ENCODE measurements at places on chromosomes 13 and 19.

DNA sequence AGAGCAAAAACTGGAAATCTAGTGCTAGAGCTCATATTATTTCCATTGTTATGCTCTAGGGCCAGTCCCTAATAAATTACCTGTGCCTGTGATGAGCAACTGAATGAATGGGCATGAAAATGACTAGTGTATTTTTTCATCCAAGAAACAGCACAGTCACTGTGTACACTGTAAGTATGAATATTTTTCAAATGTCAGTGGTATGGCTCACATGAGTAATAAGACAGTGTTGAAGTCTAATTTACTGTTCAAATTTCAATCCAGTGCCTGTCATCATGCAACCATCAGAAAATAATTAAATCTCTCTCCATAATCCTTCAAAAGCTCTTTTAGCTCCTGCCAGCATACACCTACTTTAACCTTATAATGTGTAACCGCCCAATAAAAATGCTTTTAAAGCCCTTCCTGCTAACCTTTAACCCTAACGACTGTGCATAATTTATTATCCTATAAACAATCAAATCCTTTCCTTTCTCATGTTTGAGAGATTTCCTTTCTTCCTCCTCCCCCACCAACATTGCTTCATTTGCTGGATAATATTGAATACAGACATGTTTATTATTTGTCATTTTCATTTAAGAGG is 378.3 kb downstream of the GPC5 start:
- no peak for DNase-seq

- no peak for DNase-seq
Measured at GRCh38 chr19:16591803-16592556, 19.8 kb upstream of the SLC35E1 start.

DNA sequence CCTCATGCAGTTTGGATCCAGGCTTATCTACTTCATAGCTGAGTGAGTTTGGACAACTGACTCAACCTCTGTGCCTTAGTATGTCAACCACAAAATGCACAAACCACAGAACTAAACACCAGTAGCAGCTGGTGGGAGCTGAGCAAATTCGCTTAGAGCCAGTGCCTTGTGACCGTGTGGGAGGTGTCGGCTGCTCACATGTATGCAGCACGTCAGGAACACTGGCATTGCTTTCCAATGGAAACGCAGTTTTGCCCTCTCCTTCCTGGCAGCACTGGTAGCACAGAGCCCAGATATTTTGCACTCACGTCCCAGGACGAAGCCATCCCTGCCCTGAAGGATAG is 8.3 kb upstream of the NTN5 start:
- no peak for DNase-seq

GRCh38 chr19:40805258-40805868 is 6.4 kb downstream of the EGLN2 start:
- no peak for DNase-seq

DNA sequence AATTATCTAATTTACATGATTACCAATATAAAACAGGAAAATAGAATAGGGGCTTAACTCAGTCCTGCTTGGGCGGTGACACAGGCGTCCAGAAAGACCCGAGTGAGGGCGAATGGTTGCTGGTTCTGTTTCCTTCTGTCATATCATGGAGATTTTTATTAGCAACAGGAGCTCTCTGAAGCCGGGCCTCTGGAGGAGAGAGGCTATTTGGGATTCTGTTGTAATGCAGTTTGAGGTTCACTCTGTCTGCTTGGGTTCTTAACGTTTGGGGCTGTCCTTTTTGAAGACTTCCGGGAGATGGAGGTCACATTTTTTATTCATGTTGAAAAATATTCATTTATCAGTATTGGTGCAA is 115.7 kb upstream of the ZNF536 start:
- no peak for DNase-seq

GRCh38 chr13:98858191-98858590 is 105.7 kb upstream of the SLC15A1 start:
- DNase-seq, result no peak

DNA sequence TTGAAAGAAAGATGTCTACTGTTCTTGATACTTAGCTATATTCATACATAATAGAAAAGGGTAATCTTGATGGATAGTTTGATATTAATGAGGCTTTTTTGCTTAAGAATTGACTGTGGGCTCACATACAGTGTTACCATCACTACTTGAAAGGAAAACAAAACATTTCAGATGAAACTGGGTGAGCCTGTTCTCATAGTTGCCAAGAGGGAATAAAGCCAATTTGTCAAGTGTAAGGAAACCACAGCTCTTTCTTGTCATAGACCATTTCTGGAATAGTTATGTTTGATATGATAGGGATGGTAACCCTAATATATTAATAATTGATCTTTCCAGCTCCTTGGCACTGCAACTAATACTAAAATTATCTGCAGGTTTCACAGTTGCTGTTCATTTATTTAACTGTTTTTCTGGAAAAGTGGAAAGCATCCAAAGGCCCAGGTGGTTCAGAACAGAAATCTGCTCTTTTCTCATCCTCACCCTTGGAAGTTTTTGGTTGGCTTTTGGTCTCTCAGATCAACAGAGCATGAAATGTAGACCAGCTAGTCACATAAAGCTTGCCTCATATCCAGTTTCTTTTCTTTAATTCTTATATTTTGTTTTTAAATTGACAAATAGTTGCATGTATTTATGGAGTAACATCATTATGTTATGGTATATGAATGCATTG is 43.2 kb downstream of the ARHGEF7 start:
- no peak for DNase-seq

GRCh38 chr19:52141203-52141602 is 1.5 kb upstream of the ZNF616 start:
- no peak for DNase-seq

- no peak for DNase-seq
Measured at GRCh38 chr19:6519289-6519688, 11.5 kb upstream of the TNFSF9 start.

GRCh38 chr13:77555246-77555645 is 19.7 kb downstream of the SCEL start:
- DNase-seq, result no peak

DNA sequence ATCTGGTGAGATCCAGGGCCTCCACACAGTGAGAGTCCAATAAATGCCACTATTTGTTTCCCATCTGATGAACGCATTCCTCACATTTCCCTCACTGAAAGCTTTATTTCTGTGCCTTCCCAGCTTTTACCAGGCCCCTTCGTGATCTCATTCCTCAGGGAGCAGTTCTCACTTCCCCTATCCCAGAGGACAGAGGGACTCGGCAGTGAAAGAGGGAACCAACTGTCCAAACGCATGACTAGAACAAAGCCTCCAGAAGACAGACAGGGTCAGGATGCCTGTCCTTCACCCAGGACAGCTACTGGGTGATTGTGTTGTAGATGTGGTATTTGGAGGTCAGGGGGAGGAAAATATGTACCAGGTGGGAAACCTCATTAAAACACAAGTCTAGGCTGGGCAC is 2.0 kb upstream of the ZBTB45 start:
- DNase-seq, result no peak

GRCh38 chr13:26673890-26674289 is 86.7 kb downstream of the GPR12 start:
- no peak for DNase-seq

DNA sequence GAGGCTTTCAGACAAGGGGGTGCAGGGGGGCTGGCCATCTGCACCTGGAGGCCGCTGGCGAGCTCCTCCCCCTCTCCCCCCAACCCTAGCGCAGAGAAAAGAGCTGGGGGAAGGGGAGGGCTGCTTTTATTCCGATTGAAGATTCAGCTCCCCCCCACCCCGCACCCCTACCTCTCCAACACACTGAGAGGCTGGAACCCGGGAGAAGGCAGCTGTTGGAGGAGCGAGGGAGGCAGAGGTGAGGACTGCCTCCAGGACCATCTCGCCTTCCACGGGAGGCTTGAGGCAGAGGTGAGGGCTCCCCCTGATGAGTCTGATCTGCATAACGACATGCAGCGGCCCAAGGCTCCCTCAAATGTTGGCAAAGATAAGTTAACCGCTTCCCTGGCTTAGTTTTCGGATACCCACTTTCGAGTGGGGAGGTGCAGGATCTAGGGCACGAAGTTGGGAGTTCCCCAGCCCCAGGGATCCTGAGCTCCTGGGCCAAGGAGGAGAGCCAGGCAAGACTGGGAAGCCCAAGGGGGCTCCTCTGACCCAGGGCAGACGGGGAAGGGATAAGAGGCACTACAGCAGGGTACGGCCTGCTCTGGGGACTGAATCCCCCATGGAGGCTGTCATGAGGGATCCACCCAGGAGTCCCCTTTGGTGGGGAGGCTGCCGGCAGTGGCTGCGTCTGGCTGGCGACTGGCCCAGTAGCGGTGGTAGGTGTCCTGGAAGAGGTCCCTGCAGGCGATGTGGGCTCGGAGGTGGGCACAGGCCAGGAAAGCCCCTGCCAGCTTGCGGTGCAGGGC is 1.2 kb upstream of the NUMBL start:
- DNase-seq, result no peak

GRCh38 chr19:12772323-12772722 is 3.0 kb downstream of the HOOK2 start:
- DNase-seq, result no peak

DNA sequence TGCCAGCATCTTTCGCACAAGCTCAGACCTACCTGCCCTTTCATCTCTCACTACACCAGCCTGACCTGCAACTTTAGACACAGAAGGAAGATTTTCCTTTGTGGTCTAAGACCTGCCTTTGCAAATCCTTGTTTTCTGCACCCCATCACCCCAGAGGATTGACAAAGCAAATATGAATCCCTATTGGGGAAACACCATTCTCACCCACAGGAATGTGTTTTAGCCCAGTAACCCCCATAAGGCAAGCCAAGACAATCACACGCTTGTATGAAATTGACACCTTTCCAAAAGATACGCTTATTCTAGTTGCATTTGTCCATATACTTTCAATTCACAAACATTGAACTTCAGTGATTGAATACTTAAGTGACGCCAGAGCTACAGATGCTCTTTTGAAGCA is 55.7 kb downstream of the SPATA13 start:
- no peak for DNase-seq

DNA sequence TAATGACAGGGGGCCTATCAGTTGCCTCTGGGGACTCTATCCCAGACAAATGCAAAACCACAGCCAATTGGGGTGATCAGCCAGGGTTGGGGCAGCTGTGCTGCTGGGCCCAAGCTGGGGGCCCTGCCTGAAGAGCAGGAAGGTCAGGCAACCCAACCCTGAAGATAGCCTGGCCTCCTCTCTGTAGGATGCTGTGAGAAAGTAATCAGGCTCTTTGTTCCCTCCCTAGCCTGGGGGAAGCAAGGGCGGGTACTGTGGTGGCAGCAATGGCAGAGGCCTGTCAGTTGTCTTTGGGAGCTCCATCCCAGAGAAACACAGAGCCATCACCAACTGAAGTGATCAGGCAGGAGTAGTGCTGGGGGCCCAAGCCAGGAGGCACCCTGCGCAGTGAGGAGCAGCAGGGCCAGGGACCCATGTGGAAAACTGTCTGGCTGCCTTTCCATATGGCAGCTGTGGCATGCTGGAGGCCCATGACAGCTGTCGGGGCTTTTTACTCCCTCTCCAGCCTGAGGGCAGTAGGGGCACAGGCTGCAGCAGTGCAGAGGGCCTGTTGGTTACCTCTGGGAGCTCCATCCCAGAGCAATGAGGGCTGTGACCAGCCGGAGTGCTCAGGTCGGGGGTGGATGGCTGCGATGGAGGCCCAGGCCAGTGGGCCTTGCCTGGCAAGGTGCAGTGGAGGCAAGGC is 73.6 kb upstream of the ATP12A start:
- no peak for DNase-seq

- DNase-seq, result no peak
Measured at GRCh38 chr13:113116871-113117271, 5.7 kb upstream of the F10 start.

GRCh38 chr13:106310291-106310865 is 225.1 kb downstream of the EFNB2 start:
- DNase-seq, result no peak

DNA sequence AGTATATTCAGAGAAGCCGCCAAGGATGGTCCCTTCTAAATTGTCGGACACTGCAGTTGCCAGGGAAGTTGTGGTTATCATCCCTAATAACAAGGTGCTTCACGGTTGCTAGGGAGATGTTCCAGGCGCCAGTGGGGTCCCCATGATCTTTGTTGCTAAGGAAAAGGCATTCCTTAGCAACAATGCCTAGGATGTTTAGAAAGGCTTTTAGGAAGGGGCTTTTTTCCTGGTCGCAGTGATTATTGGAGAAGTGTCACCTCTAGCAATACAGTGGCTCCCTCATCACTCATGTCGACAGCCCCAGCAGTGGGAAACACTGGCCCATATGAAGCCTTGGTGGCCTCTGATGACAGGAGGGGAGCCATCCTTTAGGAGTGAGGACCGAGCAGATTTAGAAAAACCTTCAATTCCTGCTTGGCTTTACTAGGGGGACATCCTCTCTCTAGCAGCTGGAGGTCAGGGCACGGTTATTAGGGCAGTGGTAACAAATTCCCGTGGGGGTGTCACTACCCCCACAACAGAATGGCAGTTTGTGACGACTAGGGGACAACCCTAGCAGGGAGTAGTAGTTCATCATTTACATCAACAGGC is 6.4 kb upstream of the TMC4 start:
- no peak for DNase-seq

DNA sequence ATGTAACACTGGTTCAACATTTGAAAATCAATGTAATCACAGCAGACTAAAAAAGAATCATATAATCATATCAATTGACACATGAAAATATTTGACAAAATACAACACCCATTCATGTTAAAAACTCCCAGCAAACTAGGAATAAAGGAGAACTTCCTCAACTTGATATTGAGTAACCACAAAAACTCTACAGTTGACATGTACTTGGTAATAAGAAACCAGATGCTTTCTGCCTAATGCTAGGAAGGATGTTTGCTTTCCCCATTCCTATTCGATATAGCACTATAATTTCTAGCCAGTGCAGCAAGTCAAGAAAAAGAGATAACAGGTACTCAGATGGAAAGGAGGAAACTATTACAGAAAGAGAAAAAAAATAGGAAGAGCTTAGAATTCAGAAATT is 26.9 kb downstream of the UFM1 start:
- DNase-seq, result no peak

DNA sequence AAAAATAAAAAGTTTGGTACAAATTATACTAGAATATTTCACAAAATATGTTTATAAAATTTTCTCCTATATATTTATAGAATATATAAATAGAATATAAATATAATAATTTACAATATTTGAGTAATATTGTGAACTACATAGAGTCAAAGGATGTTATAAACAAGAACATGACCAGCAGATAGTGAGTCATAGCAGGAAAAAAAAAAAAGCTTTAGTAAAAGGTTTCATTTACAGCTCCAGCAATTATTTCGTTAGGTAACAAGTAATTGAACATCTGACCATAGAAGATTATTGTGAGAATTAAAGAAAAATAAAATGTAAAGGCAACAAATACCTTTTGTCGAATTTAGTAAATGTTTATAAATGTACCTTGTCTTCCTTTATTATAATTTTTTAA is 864.1 kb downstream of the PCDH17 start:
- DNase-seq, result no peak

GRCh38 chr13:102935896-102936321 is 90.1 kb downstream of the ERCC5 start:
- DNase-seq, result no peak

DNA sequence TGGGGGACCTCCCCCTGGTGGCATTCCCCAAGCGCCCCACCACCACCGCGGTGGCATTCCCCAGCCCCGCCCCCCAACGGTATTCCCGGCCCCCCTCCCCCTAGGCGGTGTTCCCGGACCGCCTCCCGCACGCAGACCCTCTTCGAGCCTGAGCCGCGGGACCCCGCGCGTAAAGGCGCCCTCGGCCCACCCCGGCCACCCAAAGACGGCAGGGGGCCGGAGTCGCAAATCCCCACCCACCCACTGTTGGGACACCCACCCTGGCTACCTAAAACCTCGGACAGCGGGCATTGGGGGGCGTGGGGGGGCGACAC is 22.4 kb downstream of the OLFM2 start:
- DNase-seq, result no peak

GRCh38 chr13:92843549-92843948 is 383.1 kb upstream of the GPC6 start:
- no peak for DNase-seq

- DNase-seq, result no peak
Measured at GRCh38 chr19:37928527-37929286, 21.7 kb downstream of the SIPA1L3 start.

All from vagina (tissue), 2 donors.